Stimulated activated CD4-positive, alpha-beta T cell treated with anti-CD3 and anti-CD28 coated beads, Interleukin-12 subunit alpha, Interleukin-12 subunit beta, amount 100 ng/mL, for 24 hours (primary cell): ENCODE measurements at places on chromosomes 5 and 9.

DNA sequence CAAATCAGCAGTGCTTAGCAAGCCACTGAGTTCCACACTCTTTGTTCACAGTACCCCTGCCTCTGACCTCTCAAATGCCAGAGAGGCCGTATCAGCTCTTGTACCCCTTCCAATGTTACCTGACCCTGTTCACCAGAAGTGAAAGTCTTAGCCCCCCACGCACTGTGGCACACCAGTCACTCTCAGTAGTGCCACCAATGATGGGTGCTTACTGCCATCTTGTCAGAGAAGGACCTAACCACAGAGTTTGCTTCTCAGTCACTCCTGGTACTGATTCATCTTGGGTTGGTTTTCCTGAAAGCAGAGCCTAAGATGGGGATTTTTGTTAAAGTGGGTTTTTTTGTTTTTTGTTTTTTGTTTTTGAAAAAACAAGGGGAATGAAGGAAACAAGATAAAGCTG, 28.8 kb upstream of the PANK3 start:
- no peak for DNase-seq

DNA sequence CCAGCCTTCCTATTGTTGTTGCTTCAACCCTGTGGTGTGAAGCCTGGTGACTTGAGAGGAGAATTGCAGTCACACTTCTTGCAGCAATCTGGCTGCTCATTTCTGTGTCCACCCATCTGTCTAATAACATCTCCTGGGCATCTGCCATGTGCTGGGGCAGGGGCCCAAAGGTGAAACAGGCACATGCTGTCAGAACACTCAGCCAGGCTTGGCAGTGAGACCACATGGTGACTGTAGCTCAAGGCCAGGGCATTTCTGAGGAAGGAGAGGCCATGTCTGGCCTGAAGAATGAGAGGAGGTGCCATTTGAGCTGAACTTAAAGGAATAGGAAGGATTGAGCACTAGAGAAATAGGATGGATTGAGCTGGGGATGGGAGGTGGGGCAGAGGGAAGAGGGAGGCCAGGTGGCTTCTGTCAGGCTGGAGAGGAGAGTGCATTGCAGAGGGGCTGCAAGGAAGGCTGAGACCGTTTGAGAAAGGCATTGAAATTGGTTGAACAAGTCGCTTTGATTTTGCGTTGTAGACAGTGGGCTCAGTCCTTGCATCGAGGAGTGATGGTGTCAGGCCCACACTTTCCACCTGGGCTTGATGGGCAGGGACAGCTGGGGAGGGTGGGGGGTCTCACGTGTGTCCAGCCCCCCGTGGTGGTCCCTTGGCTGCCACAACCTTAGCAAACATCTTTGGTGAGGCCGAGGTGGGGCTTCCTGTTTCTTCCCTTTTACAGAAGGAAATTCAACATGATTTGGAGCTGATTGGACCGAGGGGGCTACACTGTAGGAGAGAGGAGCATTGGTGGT, 222.4 kb downstream of the CACNA1B start:
- no peak for DNase-seq

DNA sequence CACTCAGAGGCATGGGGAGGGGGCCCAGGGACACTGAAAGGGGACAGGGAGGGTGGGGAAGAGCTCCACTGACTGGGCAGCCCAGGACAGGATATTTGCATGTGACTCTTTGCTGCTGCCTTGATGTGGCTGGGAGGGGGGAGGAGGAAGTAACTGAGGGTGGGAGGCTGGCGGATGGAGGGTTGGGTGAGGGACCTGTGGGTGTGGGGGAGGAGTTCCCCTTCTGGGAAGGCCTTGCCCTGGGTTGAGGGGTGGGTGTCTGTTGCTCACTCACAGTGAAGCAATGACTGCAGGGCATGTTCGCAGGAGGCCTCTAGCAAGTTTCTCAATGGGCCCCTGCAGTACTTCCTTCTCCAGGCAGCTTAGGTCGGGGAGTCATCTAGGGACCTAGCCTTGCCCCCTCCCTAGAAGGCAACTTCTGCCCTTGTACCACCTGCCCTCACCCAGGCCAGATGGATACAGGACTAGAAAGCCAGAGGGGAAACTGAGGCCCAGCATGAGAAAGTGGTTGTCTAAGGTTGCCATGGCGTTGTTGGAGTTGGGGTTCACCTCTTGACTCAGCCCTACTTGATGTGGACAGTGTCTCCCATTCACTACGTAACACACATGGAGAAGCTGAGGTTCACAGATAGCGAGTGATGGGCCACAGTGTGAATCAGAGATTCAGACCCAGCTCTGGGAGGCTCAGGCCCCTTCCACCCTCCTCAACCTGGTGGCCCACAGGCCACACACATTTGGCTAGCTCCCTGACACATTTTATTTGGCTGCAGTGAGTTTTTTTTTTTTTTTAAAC, 3.0 kb downstream of the GRK6 start:
- DNase-seq: peak; percentile 75

DNA sequence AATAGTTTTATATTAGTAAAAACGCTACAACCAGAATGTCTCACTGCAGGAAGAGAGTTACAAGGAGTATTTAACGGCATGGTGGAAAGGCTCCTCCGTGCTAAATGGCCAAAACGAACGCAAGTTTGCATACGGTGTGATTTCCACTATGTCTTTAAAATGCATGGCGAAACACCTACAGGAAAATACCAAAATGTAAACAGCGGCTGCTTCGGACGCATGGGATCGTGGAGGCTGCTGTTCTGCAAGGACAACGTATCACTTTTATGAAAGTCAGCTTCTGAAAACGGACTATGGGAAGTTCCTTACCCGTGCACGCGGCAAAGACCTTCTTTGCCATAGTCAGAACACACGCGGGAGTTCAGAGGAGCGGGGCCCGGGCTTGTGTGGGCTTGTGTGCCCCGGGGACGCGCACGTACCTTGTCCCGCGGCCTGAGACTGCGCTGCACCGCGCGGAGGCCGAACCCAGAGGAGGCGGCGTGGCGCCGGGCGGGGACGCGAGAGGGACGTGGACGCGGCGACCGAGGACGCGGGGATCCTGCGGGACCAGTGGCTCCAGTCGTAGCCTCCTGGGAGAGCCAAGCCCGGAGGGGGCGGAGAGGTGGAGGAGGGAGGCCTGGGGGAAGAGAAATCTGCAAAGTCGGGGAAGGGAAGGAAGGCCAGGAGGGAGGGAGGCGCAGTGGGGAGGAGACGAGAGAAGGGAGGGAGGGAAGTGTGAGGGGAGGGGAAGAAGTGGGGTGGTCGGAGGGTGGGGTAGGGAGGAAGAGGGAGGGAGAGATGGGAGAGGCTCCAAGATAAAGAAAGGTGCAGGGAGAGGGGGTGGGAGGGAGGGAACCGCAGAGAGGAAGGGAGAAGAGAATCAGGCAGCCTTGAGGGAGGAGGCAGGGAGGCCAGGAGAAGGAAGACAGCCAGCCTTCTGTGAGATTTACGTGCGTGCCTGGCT, at the start of gene CMBL:
Gene CMBL, minus strand, starts transcription at position 697 of the 943 bp plus-strand sequence. CDS start 17,140 bp downstream, outside the sequence.
- peak; percentile 15 for DNase-seq

GRCh38 chr5:137264041-137264440, 235.1 kb downstream of the SPOCK1 start:
- DNase-seq: no peak

GRCh38 chr9:33225319-33226147, 14.4 kb upstream of the SPINK4 start:
- DNase-seq: peak; percentile 42

DNA sequence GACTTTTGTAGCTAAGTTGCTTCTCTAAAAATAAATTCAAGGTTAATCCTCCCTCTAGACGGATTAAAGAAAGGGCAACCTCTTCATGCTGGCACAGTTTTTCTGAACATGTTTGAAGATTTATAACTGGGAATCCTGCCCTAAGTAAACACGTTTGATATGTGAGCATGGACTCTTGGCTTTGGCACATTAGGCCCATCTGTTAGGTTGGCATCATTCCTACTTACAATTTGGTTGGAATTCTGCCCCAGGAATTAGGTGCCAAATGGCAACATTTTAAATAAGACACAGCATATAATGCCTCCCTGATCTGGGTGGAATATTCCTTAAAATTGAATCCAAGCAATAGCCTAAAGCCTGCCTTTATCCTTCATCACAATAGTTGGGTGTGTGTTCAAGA, 372.3 kb upstream of the CDH18 start:
- DNase-seq: no peak

GRCh38 chr5:32434221-32434620, 10.3 kb downstream of the ZFR start:
- no peak for DNase-seq

DNA sequence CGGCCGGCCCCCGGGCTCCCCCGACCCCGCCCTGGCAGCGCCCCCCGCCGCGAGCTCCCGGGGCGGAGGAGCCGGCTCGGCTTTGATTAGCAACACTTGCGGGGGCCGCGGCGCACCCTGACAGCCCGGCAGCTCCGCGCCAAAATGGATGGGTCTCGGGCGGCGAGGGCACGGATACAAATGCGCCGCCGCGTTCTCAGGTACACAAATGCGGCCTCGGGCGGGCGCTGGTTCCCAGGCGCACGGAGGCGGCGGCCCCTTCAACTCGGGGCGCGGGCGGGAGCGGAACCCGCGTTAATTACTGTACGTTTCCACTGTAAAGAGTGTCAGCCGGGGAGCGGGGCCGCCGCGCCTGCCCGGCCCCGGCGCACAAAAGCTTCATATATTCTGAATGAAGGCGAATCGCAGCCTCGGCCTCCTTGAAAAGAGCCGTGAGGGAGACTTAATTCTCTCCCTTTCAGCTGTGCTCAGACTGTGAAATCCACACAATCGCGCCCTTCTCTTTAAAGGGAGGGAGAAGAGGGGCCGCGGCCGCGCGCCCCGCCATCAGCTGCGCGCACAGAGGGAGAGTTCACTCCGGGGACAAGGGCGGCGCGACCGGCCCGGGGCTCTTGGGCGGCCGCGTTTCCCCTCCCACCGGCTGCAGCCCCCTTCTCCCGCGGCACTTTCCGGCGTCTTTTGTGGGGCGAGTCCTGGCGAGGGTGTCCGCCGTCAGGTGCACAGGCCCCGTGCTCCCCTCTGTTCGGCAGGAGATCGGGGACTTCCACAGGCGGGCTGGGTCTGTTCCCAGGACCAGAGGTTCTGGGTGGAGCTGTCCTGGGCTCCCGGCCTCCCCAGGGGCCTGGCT, 27.0 kb downstream of the MSX2 start:
- no peak for DNase-seq
